ENCODE measurements at places on chromosomes 7 and 10.

DNA sequence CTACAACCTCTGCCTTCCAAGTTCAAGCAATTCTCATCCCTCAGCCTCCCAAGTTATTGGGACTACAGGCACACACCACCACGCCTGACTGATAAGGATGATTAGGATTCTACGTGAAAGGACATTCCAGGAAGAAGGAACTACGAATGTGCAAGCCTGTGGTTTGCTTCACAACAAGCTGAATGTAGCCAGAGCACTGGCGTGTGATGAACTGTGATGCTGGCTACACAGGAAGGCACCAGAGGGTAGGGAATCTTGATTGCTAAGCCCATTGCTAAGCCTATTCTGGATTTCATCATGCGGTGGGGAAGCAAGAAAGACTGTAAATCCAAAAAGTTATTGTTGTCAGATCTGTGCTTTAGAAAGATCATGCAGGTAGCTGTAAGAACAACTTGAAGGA lies 72.3 kb upstream of the SRRM3 start:
- DNase-seq, result no peak

- DNase-seq, result no peak
These were observed 130.1 kb downstream of the NEBL start for GRCh38 chr10:20767028-20767427.

DNA sequence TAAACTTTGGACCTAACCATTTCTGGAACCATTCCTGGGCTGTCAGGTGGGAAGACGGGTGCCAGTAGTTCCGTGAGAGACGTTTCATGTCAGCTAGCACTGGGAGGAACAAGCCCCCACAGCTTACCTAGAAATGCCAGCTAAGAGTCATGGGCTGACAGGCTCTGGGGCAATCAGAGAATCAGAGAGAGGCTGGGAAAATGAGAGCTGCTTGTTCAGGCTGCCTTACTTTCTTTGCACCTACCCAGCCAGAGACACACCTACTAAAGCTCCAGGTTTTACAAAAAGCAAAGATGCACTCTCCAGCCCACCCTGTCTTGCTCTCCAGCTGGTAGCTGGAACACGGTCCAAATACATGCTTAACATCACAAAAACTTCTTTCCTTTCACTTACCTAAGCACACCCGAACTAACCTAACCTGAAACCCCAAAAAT lies 688 bp downstream of the PTN start:
- no peak for DNase-seq

GRCh38 chr7:28041508-28042314 lies 138.9 kb downstream of the JAZF1 start:
- DNase-seq, result no peak

- DNase-seq, result no peak
These were observed 61.1 kb downstream of the SORCS1 start for GRCh38 chr10:107103174-107104025.

GRCh38 chr10:72639441-72639873 lies 13.6 kb upstream of the MICU1 start:
- DNase-seq, result no peak

DNA sequence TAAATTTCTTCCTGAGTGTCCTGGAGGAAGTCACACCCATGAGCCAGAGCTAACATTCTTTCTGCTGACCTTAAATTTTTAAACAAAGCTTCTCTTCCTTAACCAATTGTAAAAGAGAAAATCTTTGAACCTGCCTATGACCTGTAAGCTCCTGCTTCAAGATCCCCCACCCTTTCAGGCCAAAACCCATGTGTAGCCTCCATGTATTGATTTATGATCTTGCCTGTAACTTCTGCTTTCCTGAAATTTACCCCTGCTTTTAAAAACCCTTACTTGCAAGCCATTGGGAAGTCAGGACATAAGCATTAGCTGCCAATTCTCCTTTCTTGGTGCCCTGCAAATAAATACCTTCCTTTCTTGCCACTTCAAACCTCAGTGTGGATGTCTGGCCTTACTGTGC lies 68.5 kb upstream of the HECTD2 start:
- no peak for DNase-seq

DNA sequence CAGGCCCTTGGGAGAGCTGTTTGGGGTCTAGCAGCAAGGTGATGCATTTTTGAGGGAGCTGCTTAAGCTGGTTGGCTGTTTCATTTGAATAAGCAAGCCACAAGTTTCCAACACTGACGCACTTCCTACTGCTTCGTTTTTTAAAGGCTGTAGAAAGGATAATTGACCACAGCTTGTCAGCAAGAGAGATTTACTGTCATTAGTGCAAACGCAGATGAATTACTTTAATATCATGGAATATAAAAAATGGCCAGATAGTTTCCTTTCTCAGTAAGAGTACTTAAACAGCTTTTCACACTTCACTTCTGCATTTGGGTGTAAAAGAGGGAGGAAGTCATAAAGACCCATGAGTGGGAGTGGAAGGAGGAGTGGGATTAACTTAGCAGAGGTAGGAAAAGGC lies 61.5 kb downstream of the FZD1 start:
- peak; percentile 14 for DNase-seq

DNA sequence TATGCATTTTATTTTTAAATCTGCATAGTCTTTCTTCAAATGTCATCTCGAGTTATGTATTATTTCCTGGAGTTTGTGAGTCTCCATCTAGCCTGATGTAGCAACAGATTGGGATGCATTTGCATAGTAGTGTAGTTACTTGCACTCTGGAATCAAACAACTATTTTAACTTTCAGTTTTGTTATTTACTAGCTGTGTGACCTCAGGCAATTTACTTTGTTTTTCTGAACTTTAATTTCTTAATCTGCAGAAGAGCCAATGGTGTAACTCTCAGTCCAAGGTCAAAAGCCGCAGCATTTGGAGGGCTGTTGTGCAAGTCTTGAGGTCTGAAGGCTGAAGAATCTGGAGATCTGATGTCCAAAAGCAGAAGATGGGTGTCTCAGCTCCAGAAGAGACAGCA lies 175.8 kb upstream of the SORCS1 start:
- DNase-seq, result no peak

- DNase-seq, result no peak
These were observed 3.0 kb downstream of the KMT2E start for GRCh38 chr7:105016709-105017656.

DNA sequence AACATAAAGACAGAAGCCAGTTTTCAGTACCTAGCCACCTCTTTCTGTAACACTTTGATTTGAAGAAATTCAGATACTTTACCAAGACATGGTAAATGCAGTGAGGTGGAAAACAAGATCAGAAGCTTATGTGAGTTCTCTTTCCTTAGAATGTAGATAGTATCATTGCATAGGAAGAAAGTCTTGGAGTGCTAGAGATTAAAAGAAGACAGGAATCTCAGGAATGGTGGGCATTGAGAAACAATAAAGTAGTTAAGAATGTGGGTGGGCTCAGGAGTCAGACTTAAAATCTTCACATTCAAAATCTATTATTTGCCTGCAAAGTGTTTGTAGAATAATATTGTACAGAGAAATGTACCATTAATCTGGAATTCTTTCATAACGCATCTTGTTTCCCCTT lies 58.9 kb downstream of the POLL start:
- no peak for DNase-seq

- DNase-seq, result no peak
These were observed 85.9 kb downstream of the ARHGAP22 start for GRCh38 chr10:48518986-48519385.

GRCh38 chr7:151304856-151305255 lies 36.8 kb upstream of the NUB1 start:
- DNase-seq, result no peak
